Naive thymus-derived CD8-positive, alpha-beta T cell (primary cell): ENCODE measurements at places on chromosomes 5 and 9. TPM values are rescaled to one million over a fixed set of nuclear protein-coding genes. Genes with fewer than 3 reads are reported as not detected.

DNA sequence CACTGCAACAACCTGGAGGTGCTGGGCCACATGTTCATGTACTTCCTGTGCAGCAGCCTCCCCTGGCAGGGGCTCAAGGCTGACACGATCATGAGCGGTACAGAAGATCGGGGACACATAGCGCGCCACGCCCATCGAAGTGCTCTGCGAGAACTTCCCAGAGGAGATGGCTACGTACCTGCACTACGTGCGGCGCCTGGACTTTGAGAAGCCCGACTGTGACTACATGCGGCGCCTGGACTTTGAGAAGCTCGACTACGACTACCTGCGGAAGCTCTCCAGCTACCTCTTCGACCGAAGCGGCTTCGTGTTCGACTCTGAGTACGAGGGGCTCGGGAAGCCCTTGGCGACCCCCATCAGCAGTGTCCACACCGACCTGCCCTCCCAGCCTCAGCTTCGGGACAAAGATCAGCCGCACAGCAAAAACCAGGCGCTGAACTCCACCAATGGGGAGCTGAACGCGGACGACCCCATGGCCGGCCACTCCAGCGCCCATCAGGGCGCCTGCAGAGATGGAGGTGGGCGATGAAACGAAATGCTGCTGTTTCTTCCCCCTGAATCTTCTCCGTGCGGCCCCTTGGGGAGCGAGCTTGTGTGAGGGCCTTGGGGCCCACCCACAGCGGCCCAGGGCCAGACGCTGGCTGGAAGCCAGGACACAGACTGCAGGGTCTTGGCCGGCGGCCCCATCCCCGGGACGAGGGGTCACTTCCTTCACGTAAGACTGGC, 56.5 kb downstream of the JAK2 start:
- peaks cover 43% of the 10 kb centered on the region for H3K36me3 ChIP-seq
- H3K4me3 ChIP-seq, result no peak overlapping the region
- peaks cover 3% of the 10 kb centered on the region for H3K4me1 ChIP-seq
- DNase-seq, result no peak
- H3K27ac ChIP-seq, result no peak overlapping the region

Gene FLT4
- total RNA-seq, result 44.5 TPM

GRCh38 chr5:103327893-103328292, 69.3 kb downstream of the MACIR start:
- DNase-seq, result no peak
- no peaks in the 10 kb centered on the region for H3K4me1 ChIP-seq
- no peak overlapping the region for H3K4me3 ChIP-seq

DNA sequence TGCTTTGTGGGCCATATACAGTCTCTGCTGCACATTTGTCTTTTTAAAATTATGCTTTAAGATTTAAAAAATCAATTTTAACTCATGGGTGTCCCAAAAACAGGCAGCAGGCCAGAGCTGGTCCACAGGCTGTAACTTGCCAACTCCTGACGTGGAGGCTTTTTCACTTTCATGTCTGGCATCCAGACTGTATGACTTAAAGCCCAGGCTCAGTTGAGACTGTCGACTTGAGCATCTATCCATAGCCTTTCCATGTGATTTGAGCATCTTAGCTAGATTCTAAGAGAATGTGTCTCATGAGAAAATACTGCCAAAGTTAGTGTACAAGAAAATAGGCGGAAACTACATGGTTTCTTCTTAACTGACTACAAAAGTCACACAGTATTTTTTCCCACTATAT, 559.0 kb upstream of the TUSC1 start:
- H3K4me3 ChIP-seq, result no peak overlapping the region
- H3K36me3 ChIP-seq, result no peaks in the 10 kb centered on the region
- no peak for DNase-seq
- H3K27ac ChIP-seq, result no peak overlapping the region

DNA sequence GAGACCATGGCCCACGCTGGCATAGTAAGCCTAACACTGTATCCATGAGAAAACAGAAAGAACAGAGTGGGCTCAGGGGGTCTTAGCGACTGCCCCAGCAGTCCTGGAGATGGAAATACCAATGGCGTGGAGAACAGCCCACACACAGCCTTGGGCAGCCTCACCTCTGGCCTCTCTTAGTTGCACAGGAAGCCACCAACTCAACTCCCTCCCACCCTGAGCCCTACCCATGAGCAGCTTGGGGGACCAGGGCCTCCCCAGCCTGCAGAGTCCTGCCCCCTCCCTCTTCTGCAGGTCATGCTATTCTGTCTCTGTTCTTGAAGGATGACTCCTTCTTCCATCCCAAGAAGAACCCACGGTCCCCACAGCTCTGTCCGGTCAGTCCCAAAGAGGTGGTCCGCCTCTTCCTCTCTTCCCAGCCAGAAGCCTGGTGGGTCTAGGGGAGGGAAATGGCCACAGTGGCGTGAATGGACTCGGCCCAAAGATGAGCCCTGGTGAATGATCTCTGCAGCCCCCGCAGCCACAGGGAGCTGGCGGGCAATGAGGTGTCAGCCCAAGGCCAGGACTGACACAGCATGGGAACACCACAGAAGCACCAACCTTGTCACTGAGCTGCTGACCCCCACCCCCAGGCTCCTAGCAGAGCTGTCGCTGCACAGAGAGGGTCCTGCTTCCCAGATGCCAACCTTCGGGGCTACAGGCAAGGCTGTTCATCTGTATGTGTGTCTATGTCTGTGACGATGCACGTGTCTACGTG, 131.2 kb downstream of the ROR2 start:
- no peak overlapping the region for H3K27ac ChIP-seq
- H3K36me3 ChIP-seq, result no peaks in the 10 kb centered on the region
- H3K27me3 ChIP-seq, result peaks cover 9% of the 10 kb centered on the region
- H3K4me3 ChIP-seq, result no peak overlapping the region

DNA sequence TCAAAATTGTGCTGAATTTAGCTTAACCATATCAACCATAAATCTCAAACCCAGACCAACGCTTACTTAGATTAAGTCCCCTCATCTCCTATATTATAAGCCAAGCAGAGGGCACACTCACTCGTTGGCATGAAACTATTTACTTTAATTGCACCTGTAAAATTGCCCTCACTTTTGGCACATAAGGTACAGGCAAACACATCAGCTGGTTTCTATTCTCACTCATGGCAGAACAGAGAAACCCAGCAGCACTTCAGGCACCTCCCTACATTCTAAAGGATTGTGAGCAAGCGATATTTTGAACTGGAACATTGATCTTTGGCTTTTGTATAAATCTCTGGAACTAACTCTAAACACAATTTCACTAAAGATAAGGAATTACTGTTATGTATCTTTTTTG, 845.6 kb upstream of the CDH6 start:
- no peaks in the 10 kb centered on the region for H3K27me3 ChIP-seq
- H3K4me1 ChIP-seq, result no peaks in the 10 kb centered on the region
- H3K36me3 ChIP-seq, result no peaks in the 10 kb centered on the region

DNA sequence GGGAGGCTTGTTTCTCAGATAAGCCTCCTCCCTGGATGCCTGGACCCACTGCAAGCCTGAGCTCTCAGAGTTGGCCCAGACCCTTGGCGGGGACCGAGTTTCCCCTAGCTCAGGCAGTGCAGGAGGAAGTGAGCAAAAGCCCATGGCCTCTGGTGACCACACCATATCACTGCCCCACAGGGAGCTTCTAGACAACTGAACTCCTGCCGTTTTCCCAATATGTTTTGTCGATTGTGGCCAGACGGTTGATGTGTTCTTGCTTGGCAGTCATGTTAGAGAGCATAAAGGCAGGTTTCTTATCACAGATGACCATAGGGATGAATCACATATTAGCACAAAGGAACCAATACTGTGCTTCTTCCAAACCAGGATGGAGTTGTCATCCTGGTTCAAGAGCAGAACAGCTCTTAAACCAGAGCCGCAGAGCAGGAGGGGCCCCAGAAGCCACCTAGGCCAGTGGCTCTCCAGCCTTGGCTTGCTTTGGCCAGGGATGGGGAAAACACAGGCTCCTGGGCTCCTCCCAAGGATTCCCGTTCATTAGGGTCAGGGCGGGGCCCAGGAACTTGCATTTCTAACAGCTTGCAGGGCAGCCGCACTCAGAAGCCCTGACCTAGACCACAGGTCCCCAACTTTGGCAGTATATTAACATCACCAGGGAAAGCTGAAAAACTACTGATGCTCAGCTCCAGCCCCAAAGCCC, 113.1 kb upstream of the TBC1D2 start:
- H3K36me3 ChIP-seq, result no peaks in the 10 kb centered on the region
- H3K4me3 ChIP-seq, result no peak overlapping the region
- H3K4me1 ChIP-seq, result no peaks in the 10 kb centered on the region
- H3K27me3 ChIP-seq, result peaks cover 13% of the 10 kb centered on the region
- no peak for DNase-seq

- no peak overlapping the region for H3K27ac ChIP-seq
- no peak for DNase-seq
- peaks cover 3% of the 10 kb centered on the region for H3K4me1 ChIP-seq
- H3K27me3 ChIP-seq, result no peaks in the 10 kb centered on the region
- no peaks in the 10 kb centered on the region for H3K36me3 ChIP-seq
Observed at GRCh38 chr5:124976086-124976485, 229.6 kb upstream of the ZNF608 start.

Gene RNF44
- 271 TPM for total RNA-seq

DNA sequence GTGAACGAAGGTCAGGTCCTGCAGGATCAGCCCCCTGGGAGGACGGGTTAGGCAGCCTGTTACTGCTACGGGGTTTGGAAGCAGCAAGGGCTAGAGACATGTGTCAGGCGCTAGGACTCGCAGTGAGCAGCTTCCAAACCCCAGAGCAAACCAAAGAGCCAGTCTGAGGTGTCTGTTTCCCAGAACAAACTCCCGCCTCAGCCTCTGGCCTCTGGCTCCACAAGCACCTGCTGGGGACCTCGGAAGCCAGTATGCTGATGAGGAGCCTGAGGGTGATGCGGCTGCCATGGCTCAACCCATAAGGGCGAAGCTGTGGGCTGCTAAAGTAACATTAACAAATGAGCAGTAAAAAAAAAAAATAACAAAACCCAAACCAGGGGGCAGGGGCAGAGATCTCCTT, 35.0 kb downstream of the PRRT1B start:
- no peak for DNase-seq
- peaks cover 4% of the 10 kb centered on the region for H3K36me3 ChIP-seq
- no peaks in the 10 kb centered on the region for H3K27me3 ChIP-seq
- H3K4me3 ChIP-seq, result no peak overlapping the region

DNA sequence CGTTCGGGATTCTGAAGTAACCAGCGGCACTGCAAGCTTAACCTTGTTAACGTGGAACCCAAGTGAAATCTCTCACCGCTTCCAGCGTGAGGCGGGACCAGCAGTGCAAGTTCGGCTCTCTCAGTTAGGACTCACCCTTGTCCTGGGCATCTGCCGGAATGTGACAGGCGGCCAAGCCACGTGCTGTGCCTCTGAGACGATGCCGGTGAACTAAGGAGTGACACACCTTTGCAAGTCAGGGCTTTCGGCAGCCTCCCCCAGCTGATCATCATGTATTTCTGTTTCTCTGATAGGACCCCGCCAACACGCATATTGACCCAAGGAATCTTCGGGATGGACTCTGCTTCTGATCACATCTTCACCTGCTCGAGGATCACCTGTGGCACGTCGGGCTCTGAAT, 415.0 kb upstream of the IRX1 start:
- no peaks in the 10 kb centered on the region for H3K36me3 ChIP-seq
- H3K4me1 ChIP-seq, result no peaks in the 10 kb centered on the region
- no peak for DNase-seq
- H3K27me3 ChIP-seq, result peaks cover 3% of the 10 kb centered on the region
- H3K27ac ChIP-seq, result no peak overlapping the region

DNA sequence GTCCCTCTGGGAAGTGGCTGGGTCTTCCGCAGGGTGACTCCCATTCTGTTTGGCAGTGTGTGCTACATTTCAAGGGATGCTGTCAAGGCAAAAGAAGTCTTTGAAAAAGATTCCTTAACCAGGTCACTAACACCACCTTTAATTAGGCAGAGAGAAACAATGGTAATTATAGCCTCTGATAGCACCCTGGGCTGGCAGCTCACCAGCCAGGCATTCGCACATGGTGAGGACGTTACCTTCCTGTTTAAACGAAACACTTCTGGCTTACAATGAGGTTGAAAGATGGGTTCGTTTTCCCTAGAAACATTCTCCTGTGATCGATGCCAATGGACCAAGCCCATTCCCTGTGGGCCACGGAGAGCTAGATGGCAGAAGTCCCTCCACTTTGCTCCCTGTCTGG, 230.1 kb upstream of the PANK3 start:
- no peak overlapping the region for H3K27ac ChIP-seq
- H3K4me1 ChIP-seq, result no peaks in the 10 kb centered on the region
- no peak for DNase-seq
- H3K4me3 ChIP-seq, result no peak overlapping the region

Gene DCTN3
- 69.6 TPM for total RNA-seq

Gene SUB1
- total RNA-seq, result 218 TPM

- no peak for DNase-seq
- no peaks in the 10 kb centered on the region for H3K36me3 ChIP-seq
- peaks cover 4% of the 10 kb centered on the region for H3K27me3 ChIP-seq
- no peaks in the 10 kb centered on the region for H3K4me1 ChIP-seq
- no peak overlapping the region for H3K4me3 ChIP-seq
Observed at GRCh38 chr5:107700481-107700880, 29.7 kb upstream of the EFNA5 start.

DNA sequence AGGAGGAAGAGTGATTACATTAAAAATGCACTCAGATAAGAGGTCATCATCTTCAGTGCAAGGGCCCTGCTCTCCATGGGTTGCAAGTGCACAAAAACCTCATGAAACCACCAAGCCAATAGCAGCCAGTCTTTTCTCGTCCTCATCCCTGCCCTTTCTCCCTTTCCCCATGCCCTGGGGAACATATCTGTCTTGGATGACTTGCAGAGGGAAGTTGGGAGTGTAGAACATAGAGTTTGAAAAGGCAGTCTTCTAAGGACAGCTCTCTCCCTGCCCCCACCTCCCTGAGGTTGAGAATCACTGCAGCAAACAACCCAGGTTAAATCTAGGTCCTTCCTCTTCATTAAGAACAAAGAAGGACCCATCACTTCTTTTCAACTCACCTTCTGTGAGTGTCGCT, 22.0 kb downstream of the DDX31 start:
- H3K36me3 ChIP-seq, result peaks cover 98% of the 10 kb centered on the region
- H3K4me1 ChIP-seq, result no peaks in the 10 kb centered on the region
- H3K4me3 ChIP-seq, result no peak overlapping the region
- H3K27ac ChIP-seq, result no peak overlapping the region
- DNase-seq, result no peak

Gene IL11RA
- total RNA-seq, result 135 TPM

GRCh38 chr9:125745682-125746016, 1.5 kb upstream of the PBX3 start:
- peak overlapping the region; percentile 97 for H3K4me3 ChIP-seq
- peak overlapping the region; percentile 36 for H3K27ac ChIP-seq
- peaks cover 18% of the 10 kb centered on the region for H3K4me1 ChIP-seq
- no peaks in the 10 kb centered on the region for H3K36me3 ChIP-seq
- no peak for DNase-seq
- H3K27me3 ChIP-seq, result no peaks in the 10 kb centered on the region

- H3K4me3 ChIP-seq, result no peak overlapping the region
- H3K27ac ChIP-seq, result no peak overlapping the region
- DNase-seq, result no peak
- H3K27me3 ChIP-seq, result no peaks in the 10 kb centered on the region
- H3K4me1 ChIP-seq, result peaks cover 7% of the 10 kb centered on the region
Observed at GRCh38 chr9:95433096-95433819, 83.5 kb downstream of the PTCH1 start.

Gene SH2D3C
- 45.1 TPM for total RNA-seq
